Endodermal cell (in vitro differentiated cells): ENCODE measurements at places on chromosomes 1 and 21. TPM values are rescaled to one million over a fixed set of nuclear protein-coding genes. Genes with fewer than 3 reads are reported as not detected.

DNA sequence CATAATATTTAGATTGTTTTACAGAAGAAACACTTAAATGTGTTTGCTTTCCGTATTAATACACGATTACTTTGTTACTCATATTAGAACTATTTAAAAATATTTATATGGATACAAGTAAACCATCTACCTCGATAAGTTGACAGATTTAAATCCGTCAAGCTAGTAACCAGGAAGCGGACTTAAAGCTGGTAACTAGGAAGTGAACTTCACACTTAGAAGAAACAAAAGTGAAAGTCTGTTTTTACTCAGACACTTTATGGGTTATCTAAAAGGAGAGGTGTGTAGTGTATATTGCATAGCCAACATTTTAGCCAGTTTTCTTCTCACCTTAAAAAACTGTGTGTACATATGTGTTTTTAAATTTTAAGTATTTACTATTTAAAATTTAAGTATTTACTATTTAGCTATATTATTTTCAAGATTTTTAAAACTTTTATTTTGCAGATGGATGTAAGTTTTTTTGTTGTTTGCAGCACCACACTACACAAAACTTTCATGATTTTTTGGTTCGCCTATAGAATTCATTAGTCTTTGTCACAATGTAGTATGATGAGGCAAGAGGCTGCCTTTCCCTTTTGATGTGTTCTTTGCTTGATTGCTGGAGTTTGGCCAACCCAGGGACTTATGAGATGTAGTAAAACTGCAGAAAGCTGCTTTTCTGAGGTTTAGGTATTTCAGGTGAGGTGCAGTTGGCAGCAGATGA, 2.7 kb downstream of the USP25 start:
- no peaks in the 10 kb centered on the region for H3K27me3 ChIP-seq
- no peaks in the 10 kb centered on the region for H3K36me3 ChIP-seq
- H3K27ac ChIP-seq, result no peak overlapping the region
- H3K4me1 ChIP-seq, result no peaks in the 10 kb centered on the region

- peak overlapping the region; percentile 78 for H3K27ac ChIP-seq
- no peaks in the 10 kb centered on the region for H3K27me3 ChIP-seq
- H3K4me1 ChIP-seq, result peaks cover 2% of the 10 kb centered on the region
- DNase-seq, result peak; percentile 81
- no peaks in the 10 kb centered on the region for H3K36me3 ChIP-seq
These were observed 1.0 kb downstream of the PLPP3 start for GRCh38 chr1:56578138-56578962.

DNA sequence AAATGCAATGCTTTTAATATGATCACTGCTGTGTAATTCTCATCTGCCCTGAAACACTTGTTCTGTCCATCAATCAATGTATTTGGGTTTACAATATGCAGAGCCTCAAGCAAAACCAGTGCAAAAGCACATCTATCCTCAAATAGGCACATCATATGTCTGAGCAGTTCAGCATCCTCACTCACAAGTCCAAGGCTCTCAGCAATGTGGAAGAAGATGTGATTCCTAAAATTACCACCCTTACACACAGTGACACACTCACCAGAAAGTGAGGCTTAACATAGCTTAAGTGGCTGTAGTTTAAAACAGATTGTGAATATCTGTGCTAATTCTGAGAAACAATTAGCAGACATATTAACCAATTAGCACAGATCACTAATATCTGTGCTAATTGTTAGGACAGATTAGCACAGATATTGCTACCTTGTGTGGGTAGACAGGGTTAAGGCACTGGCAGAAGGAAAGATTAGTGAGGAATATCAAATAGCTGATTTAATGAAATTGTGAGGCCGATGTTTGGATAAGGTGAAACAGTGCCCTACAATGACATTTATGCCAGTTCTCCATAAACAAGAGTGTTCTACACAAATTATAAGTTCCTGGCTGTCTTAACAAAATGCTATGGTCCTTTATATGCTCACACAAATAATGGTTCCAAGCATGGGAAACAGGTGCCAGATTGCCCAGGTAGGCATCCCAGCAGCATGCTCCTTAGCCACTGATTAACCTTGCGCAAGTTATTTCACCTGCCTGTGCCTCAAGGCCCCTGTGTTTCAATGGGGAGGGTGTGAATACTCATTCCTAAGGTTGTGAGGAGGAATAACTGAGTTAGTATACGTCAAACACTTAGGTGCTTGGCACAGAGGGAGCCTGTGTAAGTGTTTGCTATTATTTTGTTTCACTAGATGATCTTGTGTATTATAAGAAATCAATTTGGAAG, 41.7 kb downstream of the MRPL39 start:
- no peak overlapping the region for H3K4me3 ChIP-seq
- no peak for DNase-seq
- no peaks in the 10 kb centered on the region for H3K4me1 ChIP-seq
- H3K27me3 ChIP-seq, result peaks cover 27% of the 10 kb centered on the region
- no peaks in the 10 kb centered on the region for H3K36me3 ChIP-seq

DNA sequence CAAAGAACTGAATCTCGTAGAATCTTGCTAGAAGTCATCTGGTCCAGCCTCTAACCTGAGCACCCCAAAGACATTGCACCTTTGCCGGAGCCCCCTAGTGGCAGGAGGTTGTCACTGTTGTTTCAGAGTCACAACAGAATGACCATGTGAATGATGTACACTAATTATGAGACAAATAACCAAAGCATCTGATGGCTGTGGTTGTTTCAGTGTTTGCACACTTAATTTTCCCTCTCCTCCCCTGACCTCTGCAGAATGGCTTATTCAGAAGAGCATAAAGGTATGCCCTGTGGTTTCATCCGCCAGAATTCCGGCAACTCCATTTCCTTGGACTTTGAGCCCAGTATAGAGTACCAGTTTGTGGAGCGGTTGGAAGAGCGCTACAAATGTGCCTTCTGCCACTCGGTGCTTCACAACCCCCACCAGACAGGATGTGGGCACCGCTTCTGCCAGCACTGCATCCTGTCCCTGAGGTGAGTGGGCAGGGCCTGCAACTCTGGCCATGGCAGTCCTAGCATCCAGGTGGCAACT, 26.4 kb downstream of the TRAF5 start:
- no peak overlapping the region for H3K4me3 ChIP-seq
- H3K4me1 ChIP-seq, result no peaks in the 10 kb centered on the region
- H3K27me3 ChIP-seq, result no peaks in the 10 kb centered on the region

GRCh38 chr1:146035048-146035423, 13.5 kb upstream of the HJV start:
- H3K36me3 ChIP-seq, result no peaks in the 10 kb centered on the region
- H3K27me3 ChIP-seq, result no peaks in the 10 kb centered on the region
- DNase-seq, result peak; percentile 57
- H3K4me1 ChIP-seq, result no peaks in the 10 kb centered on the region

GRCh38 chr21:26832546-26832945, 12.7 kb downstream of the ADAMTS1 start:
- H3K4me1 ChIP-seq, result no peaks in the 10 kb centered on the region
- no peak for DNase-seq
- no peaks in the 10 kb centered on the region for H3K27me3 ChIP-seq
- peaks cover 18% of the 10 kb centered on the region for H3K36me3 ChIP-seq
- no peak overlapping the region for H3K4me3 ChIP-seq
- H3K27ac ChIP-seq, result no peak overlapping the region

DNA sequence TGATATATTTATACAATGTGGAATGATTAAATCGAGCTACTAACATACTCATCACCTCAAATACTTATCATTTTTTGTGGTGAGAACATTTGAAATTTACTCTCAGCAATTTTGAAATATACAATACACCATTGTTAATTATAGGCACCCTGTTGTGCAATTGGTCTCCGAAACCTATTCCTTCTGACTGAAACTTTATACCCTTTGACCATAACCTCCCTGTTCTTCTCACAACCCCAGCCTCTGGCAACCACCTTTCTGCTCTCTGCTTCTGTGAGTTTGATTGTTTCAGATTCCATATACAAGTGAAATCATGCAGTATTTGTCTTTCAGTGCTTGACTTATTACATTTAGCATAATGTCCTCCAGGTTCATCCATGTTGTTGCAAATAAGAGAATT, 49.5 kb downstream of the SETD4 start:
- H3K4me1 ChIP-seq, result no peaks in the 10 kb centered on the region
- no peaks in the 10 kb centered on the region for H3K27me3 ChIP-seq
- no peak overlapping the region for H3K27ac ChIP-seq
- H3K4me3 ChIP-seq, result no peak overlapping the region
- no peaks in the 10 kb centered on the region for H3K36me3 ChIP-seq

DNA sequence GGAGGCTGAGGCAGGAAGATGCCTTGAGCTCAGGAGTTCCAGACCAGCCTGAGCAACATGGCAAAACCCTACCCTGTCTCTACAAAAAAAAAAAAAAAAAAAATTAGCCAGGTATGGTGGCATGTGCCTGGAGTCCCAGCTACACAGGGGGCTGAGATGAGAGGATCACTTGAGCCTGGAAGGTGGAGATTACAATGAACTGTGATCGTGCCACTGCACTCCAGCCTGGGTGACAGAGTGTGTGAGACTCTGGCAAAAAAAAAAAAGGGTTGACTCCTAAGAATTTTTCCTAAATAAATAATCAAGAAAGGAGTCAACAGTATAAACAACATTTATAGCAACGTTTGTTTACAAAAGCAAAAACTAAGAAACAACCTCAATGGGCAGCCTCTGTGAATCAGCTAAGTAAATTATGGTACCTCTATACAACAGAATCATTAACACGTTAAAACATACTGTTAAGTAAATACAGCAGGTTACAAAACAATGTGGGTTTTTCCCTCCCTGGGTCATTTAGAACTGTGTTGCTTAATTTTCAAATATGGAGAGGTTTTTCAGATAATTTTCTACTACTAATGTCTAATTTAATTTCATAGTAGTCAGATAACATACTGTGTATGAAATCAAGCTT, 56.8 kb downstream of the SLC30A10 start:
- H3K27ac ChIP-seq, result no peak overlapping the region
- DNase-seq, result peak; percentile 44
- no peaks in the 10 kb centered on the region for H3K36me3 ChIP-seq

DNA sequence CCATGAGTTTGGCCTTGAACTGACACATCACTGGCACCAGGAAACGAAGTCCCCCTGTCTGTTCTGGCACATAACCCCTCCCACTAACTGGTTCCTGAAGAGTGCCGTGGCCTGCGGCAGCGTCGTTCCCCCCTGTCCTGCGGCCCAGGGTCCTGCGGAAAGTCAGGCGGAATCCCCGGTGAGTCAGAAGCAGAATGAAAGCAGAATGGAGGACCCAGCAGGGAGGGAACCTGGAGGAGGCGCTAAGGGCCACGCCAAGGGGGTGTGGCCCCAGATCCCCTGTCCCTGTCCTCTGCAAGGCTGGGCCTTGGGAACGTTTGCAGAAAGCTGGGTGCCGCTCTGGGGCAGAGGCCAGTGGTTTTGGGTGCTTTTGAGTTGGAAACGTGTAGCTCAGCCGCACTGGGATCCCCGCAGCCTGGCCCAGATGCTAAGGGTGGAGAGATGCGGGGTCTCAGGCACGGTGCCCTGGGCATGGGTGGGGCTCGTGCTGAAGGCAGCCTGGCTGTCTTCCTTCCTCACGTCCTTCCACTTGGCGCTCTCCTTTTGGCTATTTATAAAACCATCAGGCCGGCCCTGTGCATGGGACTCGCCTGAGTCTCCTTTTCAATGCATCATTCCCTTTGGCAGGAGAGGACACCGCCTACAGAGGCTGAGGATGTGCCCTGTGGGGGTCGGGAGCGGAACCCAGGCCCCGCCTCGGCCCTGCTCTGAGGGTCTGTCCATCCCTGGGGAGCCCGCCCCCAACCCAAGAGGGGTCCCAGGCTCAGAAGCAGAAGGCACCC, 36.2 kb downstream of the TP73 start:
- peak; percentile 88 for DNase-seq
- peaks cover 18% of the 10 kb centered on the region for H3K27me3 ChIP-seq
- H3K4me1 ChIP-seq, result no peaks in the 10 kb centered on the region
- no peak overlapping the region for H3K27ac ChIP-seq
- H3K36me3 ChIP-seq, result no peaks in the 10 kb centered on the region
- no peak overlapping the region for H3K4me3 ChIP-seq

DNA sequence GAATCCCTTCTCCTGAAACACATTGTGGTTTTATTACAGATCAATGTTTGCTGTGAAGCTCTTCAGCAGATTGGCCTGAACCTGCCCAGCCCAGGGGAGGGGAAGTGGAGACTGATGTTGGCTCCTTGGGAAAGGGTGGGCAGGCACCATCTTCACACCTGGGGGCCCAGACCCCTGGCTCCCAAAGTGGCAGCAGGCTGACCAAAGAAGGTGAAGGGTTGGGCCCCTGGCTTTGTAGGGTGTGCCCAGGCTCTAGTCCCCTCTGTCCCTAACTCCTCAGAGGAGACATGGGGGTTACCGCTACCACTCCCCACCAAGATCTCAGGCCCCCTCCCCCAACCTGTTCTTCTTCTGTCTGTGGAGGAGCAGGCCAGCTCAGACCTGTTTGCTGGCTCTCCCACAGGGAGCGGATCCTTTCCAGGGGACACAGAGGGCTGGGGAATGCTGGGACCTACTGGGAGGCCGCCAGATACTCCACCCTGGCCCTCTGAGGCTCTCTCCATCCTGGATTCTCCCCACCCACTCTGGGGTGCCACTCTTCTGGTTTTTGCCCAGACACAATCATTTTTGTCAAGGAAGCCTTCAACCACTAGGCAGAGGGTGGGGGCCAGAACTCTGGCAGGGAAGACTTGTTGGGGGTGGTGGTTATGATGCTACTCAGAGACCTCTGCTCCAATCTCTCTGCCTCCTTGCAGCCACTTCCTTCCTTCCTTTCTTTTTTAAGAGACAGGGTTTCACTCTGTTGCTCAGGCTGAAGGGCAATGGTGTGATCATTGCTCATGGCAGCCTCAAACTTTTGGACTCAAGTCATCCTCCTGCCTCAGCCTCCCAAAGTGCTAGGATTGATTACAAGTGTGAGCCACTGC, 5.0 kb upstream of the EFNA3 start:
- H3K4me1 ChIP-seq, result peaks cover 11% of the 10 kb centered on the region
- peaks cover 4% of the 10 kb centered on the region for H3K36me3 ChIP-seq

DNA sequence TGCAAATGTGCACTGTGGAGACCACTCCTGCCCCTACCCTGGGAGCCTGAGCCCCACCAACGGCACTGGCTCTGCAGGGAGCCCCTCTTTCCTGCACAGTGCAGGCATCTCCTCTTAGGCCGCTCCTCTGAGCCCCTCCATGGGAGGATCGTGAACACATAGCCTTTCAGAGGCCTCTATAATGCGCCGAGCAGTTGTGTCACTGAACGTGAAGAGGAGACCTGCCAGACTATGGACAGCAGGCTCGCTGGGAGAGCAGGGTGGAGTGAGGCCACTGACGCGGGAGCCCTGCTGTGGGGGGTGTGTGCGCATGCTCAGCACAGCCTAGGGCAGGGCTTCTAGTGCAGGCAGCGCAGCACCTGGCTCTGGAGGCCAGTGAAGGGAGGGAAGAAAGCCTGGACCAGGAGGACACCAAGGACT, 151.3 kb upstream of the COL6A1 start:
- no peak for DNase-seq
- no peak overlapping the region for H3K4me3 ChIP-seq
- H3K36me3 ChIP-seq, result no peaks in the 10 kb centered on the region
- H3K27me3 ChIP-seq, result no peaks in the 10 kb centered on the region
- H3K4me1 ChIP-seq, result no peaks in the 10 kb centered on the region

The TCHH gene
- total RNA-seq, result 0.07 and 0.09 TPM in 2 replicates

The TSACC gene
- total RNA-seq, result 0.86 and 1.6 TPM in 2 replicates

The DNAJC8 gene
- 88.2 to 150 TPM (median 144 TPM) in 3 replicates for total RNA-seq

The OLIG2 gene
- total RNA-seq, result not detected in 3 replicates
